Substantia nigra (tissue), 51 donors: ENCODE measurements at places on chromosomes 6 and 20.

- DNase-seq: no peak
Observed at GRCh38 chr20:43446361-43446879, 11.3 kb upstream of the SRSF6 start.

DNA sequence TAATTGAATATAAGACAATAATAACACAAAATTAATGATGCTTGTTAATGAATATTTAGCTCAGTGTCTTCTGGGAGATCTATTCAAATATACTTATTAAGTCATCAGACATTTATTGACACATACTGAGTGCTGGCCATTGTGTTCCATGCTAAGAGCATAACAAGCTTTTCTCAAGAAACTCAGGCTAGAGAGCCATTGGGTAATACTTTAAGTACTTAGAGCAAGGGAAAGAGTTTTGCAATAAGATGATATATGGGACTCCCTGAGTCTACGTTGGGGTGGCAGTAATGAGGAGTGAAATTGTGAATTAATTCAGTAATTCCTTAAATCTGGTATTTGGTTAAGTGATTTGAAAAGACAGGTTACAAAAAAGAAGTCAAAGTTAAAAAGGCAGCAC, 11.1 kb downstream of the TMEM200A start:
- no peak for DNase-seq

DNA sequence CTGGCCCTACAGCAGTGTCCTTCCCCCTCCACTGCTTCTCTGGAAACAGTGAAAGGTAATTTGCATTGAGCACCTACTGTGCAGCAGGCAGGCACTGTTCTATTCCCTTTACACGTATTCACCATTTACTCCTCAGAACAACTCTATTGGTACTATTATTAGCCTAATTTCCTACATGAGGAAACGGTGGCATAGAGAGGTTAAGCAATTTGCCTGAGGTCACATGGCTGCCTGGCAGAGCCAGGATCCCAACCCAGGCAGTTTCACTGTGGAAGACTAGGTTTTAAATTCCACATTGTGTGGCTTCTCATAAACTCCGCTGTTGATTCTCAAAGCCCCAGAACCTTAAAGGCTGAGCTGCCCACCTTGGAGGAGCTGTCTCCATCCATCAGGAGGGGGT, 72.7 kb downstream of the CLIC5 start:
- DNase-seq: no peak

GRCh38 chr6:101912311-101912710, 518.8 kb downstream of the GRIK2 start:
- no peak for DNase-seq

- DNase-seq: no peak
Observed at GRCh38 chr6:162963861-162964260, 236.1 kb downstream of the PACRG start.

GRCh38 chr6:47552319-47552718, 74.7 kb downstream of the CD2AP start:
- DNase-seq: no peak

DNA sequence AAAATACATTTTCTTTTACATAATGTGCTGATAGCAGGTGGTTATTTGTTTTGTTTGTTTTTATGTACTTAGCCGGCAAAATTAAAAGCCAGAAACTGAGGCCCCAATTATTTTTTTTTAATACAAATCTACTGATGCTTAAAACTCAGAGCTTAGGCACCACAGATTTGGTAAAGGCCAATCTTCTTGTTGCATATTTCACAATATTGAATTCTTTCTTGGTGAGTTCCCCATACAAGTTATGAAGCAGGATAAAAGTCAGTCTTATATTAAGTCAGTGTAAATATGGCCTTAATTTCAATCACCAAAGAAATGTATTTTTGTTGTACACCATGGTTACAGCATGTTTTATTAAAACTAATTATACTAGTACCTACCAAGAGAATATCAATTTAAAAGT, 16.3 kb upstream of the ZDHHC14 start:
- DNase-seq: no peak

DNA sequence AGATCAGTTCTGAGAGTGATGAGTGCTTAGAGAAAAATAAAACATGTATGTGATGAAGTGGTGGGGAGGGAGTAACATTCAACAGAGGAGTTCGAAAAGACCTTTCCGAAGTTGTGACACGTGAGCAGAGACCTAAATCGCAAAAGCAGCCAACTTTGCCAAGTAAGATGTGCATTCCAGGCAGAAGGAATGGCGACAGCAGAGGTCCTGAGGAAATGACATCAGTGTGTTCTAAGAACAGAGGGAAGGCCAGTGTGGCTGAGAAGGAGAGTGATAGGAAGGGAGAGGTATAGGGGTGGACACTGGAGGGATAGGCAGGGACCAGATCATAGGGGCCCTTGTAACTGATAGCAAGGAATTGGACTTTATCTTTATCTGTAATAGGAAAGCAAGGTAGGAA, 51.3 kb downstream of the ADAT2 start:
- DNase-seq: no peak

GRCh38 chr20:36950414-36951197, 902 bp downstream of the SAMHD1 start:
- DNase-seq: no peak

GRCh38 chr20:58006346-58007316, 221.8 kb downstream of the ANKRD60 start:
- no peak for DNase-seq

DNA sequence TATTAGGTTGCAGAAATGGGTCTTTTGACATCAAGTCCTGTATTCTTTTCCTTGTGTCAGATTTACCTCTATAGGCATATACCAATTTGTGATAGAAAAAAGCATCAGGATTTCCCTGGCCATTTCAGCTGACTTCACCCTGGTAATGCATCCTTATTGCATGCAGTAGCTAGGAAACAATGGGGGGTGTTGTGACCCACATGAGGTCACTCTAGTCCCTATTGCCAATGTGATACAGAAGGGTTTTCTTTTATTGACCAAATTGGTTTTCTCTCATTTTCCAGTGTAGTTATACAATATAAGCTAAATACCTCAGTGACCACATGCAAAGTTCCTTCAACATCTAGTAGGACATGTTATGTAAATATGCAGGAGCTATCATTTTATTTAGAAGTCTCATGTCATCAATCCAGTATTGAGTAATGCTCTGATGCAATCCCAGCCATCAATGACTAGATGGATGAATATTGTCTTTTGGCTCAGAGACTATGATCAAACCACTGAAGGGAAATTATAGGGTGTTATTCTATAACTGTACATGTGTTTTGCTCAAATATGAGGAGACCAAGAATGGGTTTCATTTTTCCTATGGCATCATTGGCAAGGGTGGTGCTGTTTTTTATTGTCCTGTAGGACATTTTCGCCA, 177.7 kb downstream of the KLHL32 start:
- DNase-seq: no peak

DNA sequence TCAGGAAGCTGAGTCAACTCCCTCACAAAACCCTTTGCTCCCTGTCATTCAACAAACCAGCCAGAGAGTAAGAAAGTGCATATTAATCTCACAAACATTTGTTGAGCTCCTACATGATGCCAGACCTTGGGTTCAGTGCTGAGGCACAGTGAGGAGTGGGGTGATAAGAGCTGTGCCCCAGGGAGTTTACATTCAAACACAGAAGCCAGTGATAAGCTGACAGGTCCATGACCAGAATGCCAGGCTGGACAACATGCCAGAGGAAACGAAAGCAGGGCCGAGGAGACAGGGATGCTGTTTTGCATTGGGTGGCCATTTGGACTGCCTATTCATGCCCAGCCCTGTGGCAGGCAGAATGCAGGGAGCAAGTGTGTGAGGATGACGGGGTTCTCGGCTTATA, 76.7 kb downstream of the LRFN2 start:
- no peak for DNase-seq

- DNase-seq: no peak
Observed at GRCh38 chr6:12806136-12806535, 89.6 kb downstream of the PHACTR1 start.

GRCh38 chr20:23318347-23318746, 32.2 kb upstream of the NXT1 start:
- no peak for DNase-seq

GRCh38 chr6:105102186-105102585, 77.6 kb downstream of the POPDC3 start:
- no peak for DNase-seq

GRCh38 chr6:11381801-11382513, 149.5 kb upstream of the NEDD9 start:
- DNase-seq: no peak

GRCh38 chr6:32970413-32971241, 2.2 kb downstream of the BRD2 start:
- DNase-seq: peak; percentile 68

- DNase-seq: no peak
Observed at GRCh38 chr6:35258858-35259193, 709 bp upstream of the ZNF76 start.

- no peak for DNase-seq
Observed at GRCh38 chr6:79146421-79146820, 68.4 kb upstream of the PHIP start.

GRCh38 chr6:142898927-142899895, 45.8 kb downstream of the HIVEP2 start:
- no peak for DNase-seq

GRCh38 chr6:8130399-8130798, 28.1 kb upstream of the EEF1E1 start:
- no peak for DNase-seq

- DNase-seq: no peak
Observed at GRCh38 chr20:53672484-53673129, 79.0 kb upstream of the ZNF217 start.

- no peak for DNase-seq
Observed at GRCh38 chr6:134117409-134117808, 65.0 kb upstream of the SLC2A12 start.

DNA sequence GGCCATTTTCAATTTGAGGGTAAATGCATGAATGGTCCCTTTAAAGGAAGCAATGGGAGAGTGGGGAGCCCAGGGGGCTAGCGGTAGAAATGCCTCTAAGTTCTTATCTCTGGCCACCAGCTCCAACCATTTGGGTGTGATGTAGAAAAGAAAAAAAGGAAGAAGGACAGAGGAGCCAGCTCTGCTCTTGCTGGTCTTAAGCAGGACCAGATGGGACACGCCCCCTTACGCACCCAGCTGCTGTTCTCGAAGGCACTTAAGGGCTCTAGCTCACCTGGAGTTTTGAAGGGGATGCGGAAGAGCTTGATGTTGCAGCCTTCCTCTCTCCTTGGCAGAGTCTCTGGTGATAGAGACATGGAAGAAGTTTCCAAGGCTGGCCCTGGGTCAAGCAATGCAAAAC, 59.5 kb upstream of the RNF144B start:
- no peak for DNase-seq

- no peak for DNase-seq
Observed at GRCh38 chr6:52543729-52544601, 32.9 kb downstream of the TRAM2 start.

- DNase-seq: no peak
Observed at GRCh38 chr20:11032611-11033010, 358.8 kb upstream of the JAG1 start.

DNA sequence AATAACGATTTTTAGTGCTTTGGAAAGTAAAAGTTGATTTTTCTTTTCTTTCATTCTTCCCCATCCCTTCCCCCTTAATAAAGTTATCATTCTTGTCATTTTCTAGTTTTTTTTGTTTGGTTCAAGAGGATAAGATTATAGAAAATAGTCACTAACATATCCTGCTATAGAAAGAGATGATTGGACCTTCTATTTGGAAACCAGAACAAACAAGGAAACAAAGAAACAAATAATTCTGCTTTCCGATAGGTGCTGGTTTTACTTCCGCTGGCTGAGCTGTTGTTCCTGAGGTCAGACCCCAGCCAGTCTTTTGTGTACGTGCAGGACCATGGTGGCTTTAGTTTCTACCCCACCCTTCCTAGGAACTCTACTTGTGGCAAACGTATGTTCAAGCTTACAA, at the start of gene CDH26:
Gene CDH26 (plus strand): TSS at position 301 of the 400 bp plus-strand sequence. CDS start 304 bp downstream, outside the sequence.
- DNase-seq: no peak

DNA sequence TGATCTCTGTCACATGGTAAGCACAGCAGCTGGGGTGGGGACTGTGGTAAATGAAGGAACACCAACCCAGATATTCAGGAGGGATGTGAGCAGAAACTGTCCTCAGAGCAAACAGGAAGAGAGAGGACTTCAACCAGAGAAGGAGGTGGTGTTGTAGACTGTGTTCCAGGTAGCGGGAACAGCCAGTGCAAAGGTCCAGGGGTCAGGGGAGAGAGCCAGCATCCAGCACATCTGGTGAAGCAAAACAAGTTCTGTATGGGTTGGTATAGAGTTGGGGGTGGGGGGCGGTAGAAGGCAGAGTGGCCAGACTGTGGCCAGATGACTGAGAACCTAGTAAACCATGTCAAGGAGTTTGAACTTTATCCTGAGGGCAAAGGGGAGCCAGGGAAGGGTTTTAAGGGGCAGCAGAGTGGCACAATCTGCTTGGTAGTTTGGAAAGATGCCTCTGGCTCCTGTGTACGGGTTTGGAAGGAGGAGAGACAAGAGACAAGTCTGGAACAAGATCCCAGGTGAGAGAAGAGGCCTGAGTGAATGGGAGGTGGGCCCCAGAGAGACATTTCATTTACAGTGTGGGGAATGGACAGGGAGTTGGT, 27.8 kb upstream of the TTPAL start:
- DNase-seq: no peak

GRCh38 chr6:31687321-31687720, 6.5 kb upstream of the LY6G5C start:
- DNase-seq: no peak

DNA sequence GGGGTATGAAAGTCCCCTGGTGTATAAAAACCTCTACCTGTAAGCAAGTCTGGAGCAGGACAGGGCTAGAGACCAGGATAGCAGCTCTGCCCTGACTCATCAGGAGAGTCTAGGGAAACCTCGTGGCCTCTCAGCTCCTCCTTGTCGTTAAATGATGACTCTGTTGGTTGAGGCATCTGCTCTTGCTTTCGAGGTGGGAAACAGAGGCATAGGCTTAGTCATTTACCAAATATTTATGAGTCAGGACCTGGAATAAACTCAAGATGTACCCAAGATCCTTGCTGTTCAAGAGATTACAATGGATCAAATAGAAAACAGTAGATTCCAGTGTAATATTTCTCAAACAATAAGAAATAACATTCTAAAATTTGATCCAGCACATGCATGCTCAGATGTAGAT, 5.5 kb downstream of the MANBAL start:
- DNase-seq: no peak

DNA sequence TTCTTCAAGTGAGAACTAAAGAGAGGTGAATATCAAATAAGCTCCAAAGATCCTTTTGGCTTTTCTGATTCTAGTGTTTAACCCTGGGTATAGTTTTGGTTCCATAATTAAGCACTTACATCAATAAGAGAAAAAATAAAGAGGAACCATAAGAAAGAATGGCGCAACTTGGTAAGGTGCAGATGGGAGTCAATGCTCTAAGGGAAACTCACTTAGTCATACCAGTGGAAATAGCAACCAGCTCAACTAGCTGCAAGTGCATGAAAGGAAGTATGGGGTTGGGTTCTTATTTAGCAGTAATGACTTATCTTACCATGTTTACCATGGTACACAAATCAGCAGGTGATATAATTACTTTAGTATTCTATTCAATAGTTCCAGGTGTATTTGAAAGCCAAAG, 296.5 kb upstream of the RUNX2 start:
- DNase-seq: no peak

DNA sequence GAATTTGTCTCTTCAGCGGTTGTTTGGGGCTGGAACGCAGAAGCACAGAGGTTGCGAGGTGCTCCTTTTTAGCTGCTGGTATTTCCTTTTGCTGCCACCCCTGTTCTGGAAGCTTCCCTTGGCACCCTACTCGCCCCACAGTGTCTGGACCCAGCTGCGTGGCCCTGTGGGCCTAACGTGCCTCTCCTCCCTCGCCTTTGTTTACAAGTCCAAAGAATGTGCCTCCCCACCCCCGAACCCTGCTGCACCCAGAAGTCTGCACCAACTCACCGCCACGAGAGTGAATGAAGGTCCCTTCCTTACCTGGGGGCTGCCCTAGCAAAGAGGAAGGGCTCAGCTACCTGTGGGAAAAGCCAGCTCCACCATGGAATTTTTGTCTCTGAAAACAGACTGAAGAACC, 139.7 kb upstream of the RPS6KA2 start:
- DNase-seq: no peak
